CD4-positive, alpha-beta T cell treated with Interleukin-12 subunit alpha and Interleukin-12 subunit beta, for 1 hour (primary cell): ENCODE measurements at places on chromosomes 6 and 20.

GRCh38 chr6:138618168-138618567, 118.9 kb upstream of the NHSL1 start:
- DNase-seq: no peak

DNA sequence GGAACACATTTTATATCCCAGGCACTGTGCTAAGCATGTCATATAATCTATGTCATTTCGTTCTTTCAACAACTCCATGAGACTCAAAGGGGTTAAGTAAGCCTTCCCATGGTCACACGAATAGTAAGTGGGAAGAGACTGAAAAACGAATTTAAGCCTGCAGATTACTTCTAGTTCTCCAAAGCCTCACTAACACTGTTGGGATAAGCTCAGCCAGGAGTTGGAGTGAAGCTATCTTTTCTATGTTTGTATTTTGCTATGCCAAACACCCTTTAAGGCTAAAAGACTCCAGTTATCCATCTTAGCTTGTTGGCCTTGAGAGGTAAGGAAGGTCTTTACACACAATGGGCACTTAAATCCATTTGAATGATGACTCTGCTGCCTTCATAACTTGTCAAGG, 148.1 kb upstream of the UST start:
- DNase-seq: no peak

DNA sequence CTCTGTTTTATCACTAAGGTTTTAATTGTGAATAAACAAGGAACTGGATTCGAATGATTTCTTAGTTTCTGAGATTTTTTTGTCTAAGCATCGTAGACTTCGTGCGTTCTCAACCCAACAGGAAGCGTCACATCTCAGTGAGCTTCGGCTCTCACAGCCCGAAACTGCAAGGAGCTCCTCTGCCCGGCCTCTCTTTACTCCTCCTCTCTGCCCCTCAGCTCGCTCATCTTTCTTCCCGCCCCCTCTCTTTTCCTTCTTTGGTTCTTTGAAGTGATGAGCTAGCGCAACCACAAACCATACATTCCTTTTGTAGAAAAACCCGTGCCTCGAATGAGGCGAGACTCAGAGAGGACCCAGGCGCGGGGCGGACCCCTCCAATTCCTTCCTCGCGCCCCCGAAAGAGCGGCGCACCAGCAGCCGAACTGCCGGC, 480 bp upstream of the NT5E start:
- peak; percentile 22 for DNase-seq

GRCh38 chr20:17443131-17443858, 87.9 kb downstream of the BFSP1 start:
- DNase-seq: no peak

DNA sequence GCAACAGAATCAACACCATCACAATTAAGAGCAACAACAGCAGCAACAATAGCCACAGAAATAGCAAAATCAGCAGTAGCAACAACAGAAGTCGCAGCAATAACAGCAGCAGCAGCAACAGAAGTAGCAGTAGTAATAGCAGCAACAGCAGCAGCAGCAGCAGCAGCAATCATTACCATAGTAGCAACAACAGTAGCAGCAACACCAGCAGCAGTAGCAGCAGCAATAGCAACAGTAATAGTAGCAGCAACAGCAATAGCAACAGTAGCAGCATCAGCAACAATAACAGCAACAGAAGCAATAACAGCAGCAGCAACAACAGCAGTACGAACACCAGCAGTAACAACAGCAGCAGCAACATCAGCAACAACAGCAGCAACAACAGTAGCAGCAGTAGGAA, 39.8 kb downstream of the SLC22A2 start:
- no peak for DNase-seq

DNA sequence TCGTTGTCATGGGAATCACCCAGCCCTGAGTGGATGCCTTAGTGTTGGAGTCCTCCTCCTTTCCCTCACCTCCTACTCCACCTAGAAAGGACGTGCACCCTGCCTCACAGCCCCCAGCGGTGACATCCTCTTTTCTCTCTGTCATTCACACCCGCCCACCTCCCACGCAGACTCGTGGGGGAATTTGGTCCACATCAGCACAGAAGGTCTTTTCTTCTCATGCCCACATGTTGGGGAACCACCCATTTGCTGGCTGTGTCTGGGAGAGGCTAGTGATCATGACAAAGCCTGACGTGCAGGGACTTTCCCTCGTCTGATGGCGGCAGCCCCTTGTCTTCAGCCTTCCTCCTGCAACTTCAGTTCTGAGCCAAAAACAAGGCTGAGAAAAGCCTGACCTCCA, 96.0 kb upstream of the CNKSR3 start:
- peak; percentile 47 for DNase-seq

GRCh38 chr6:170355661-170356060, 49.1 kb downstream of the FAM120B start:
- no peak for DNase-seq

DNA sequence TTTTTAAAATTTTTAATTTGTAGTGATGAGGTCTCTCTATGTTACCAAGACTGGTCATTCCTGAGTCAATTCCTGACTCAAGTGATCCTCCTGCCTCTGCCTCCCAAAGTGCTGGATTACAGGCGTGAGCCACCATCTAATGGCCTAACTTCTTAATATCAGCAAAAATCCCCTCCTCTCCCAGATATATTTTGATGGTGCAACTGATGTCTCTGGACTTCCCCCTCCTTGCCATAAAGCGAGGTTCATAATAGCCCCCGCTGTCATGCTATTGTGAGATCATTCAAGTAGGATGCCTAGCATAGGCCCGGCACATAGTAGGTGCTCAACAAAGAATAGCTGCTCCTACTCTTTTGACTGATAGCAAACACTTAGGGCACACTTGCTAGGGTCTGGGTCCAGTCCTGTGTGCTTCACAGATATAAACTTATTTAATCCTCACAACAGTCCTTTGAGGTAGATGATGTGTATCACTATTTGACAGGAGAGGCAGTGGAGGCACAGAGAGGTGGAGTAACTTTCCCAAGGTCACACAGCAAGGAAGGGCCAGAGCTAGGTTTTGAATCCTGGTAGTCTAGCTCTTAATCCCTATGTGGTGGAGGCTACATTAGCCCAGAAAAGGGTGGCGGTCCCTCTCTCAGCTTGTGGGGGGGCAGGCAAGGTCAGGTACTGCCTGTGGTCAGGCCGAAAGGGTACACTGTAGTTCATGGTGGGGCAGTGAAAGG, 14.6 kb downstream of the SRC start:
- DNase-seq: no peak

- DNase-seq: no peak
Observed at GRCh38 chr6:146361128-146361924, 182.3 kb upstream of the RAB32 start.

DNA sequence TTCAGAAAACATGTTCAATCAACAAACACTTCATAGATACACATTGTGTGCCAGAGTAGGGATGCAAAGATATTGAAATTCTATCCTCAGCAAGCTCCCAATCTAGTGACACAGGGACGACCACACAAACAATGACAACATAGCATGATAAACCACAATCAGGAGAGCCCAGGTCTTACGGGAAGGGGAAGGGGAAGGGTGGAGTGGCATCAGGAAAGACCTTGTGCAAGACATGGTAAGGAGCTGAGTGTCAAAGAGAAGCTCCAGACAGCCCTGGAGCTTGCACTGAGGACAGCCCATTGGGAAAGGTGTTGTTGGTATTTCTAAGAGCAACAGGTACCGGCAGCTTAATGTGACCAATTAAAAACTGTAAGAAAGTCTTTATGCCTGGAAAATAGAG, 103.6 kb downstream of the PDE7B start:
- DNase-seq: no peak

- DNase-seq: no peak
Observed at GRCh38 chr6:157096105-157096504, 227.2 kb downstream of the TMEM242 start.

GRCh38 chr6:42007286-42008137, 42.8 kb upstream of the TAF8 start:
- DNase-seq: no peak

DNA sequence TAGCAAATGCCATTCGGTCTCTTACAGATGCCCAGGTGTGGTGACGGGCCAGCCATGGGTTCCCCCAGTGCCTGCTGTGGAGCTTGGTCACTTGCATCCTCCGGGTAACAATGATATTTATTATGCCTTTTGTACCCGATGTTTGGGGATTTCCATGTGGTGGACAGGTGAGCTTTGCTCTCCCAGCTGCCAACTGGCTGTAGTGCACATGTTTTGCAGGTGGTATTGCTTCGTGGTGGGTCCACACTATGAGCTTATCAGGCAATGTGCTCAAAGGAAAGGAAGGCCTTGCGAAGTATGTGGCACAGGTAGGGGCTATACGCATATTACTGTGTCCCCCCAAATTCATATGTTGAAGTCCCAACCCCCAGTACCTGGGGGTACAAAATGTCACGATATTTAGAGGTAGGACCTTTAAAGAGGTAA, 4.2 kb upstream of the CTCFL start:
- no peak for DNase-seq

DNA sequence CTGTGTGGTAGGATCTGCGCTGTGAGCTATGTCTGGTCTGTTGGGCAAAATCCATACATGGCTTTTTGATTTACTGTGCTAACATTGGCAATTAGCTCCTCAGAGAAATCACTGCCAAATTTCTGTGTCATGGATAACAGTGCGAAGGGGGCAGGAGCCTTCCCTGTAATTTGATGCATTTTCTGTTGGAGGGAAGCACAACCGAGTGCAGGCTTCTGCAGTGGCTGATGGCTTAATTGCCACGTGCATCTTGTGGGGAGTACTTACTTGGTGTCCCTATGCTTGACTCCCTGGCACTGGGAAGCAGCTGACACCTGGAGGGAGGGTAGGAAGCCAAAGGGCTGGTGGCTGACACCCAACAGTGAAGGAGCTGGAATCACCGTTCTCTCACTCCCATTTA, 99.3 kb upstream of the PROKR2 start:
- no peak for DNase-seq

GRCh38 chr6:7239590-7239948, 73.4 kb downstream of the SSR1 start:
- DNase-seq: no peak

- DNase-seq: no peak
Observed at GRCh38 chr6:151437401-151437800, 14.5 kb downstream of the RMND1 start.

- peak; percentile 42 for DNase-seq
Observed at GRCh38 chr20:32971703-32972161, 32.5 kb downstream of the SUN5 start.

DNA sequence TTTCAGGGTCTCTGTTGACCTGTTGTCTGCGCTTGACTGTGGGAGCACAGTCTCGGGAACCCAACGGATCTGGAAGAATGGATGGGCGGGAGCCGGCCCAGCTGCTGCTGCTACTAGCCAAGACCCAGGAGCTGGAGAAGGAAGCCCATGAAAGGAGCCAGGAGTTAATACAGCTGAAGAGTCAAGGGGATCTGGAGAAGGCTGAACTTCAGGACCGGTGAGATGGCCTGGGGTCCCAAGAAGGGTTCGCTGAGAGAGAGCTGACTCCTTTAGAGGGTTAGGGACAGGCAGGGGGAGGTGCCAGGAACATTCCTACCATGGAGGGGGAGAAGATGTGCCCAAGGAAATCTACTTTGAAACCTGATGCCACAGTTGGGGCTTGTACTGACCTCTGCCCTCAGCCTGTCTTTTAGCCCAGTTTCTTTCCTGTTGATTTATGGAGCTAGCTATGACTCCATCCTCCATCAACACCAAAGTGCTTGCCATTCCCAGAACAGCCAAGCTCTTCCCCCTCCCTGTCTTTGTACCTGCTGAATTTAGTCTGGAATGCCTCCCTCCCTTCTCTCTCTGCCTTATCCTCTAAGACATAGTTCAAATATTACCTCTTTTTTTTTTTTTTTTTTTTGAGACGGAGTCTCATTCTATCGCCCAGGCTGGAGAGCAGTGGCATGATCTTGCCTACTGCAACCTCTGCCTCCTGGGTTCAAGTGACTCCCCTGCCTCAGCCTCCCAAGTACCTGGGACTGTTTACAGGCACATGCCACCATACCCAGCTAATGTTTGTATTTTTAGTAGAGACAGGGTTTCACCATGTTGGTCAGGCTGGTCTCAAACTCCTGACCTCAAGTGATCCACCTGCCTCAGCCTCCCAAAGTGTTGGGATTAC, 12.2 kb downstream of the CEP250 start:
- DNase-seq: no peak

DNA sequence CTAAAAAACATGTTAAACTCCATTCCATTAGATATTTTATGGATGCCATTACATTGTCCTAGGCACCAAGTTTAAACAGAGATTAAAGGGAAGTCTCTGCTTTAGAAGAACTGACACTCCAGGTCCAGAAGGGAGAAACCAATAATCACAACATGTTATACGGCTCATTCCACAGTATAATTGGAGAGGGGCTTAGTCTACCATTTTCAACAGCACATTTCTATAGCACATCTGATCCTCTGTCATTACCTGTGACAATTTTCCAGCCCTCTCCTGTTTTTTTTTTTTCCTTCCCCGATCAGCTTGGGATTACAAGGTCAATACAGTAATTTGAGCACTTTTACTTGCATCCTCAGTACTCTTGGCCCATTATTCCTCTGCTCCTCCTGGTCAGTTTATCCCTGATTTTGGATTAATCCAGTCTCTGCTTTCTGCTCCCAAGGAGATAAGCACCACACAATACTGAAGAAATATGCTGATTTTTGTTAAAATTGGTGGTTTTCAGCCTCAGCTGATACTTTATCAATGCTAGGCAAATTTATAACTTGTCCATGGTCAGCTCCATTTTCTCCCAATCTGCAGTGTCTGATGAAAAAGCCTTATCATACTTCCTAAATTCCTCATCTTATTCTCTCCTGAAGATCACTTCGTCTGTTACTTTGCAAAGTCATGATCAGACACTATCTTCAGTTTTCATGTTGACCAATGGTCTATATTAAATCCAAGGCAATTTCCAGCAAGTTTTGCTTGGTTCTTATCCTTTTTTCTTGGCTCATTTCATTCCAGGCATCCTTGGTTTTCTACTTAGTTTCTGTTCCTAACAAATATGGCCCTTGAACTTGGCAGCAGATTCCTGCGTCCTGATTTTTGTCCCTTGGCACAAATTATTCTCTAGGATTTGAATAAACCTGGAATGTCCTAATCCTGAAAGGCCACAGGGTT, 30.8 kb upstream of the SYNCRIP start:
- no peak for DNase-seq

DNA sequence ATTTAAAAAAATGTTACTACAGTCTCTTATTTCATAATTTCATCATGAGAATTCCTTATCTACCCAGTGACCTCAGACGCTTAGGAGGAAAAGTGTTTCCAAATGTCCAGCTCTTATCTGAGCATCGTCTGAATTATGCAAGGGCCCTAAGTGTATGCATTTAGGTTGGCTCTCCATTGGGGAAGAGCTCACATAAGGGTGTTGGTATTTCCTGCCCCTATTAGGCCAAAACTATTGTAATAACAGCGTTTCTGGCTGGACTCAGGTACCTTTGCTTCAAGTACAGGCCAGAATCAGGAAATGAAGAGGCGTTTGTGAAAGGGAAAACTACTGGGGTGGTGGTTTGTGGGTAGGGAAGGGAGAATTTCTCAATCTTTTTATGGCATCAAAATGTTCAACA, 40.4 kb upstream of the SGK1 start:
- DNase-seq: no peak

DNA sequence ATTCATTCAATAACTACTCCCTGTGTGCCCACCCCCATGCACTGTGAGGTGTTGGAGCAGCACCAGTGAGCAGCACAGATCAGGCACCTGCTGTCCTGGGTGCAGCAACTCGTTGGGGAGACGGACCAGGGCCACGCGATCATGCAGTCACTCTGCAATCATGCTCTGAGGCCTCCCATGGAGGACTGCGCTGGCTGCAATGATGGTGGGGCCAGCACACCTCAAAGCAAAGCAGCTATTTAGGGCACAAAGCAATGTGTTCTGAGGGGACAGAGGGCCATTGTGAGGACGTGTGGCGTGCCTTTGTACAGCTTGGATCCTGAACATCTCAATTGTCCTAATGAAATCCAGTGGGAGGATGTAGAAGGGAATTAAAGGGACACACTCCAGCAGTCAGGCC, 41.0 kb upstream of the MPC1 start:
- no peak for DNase-seq
